ENCODE measurements at places on chromosomes 1 and 21.

DNA sequence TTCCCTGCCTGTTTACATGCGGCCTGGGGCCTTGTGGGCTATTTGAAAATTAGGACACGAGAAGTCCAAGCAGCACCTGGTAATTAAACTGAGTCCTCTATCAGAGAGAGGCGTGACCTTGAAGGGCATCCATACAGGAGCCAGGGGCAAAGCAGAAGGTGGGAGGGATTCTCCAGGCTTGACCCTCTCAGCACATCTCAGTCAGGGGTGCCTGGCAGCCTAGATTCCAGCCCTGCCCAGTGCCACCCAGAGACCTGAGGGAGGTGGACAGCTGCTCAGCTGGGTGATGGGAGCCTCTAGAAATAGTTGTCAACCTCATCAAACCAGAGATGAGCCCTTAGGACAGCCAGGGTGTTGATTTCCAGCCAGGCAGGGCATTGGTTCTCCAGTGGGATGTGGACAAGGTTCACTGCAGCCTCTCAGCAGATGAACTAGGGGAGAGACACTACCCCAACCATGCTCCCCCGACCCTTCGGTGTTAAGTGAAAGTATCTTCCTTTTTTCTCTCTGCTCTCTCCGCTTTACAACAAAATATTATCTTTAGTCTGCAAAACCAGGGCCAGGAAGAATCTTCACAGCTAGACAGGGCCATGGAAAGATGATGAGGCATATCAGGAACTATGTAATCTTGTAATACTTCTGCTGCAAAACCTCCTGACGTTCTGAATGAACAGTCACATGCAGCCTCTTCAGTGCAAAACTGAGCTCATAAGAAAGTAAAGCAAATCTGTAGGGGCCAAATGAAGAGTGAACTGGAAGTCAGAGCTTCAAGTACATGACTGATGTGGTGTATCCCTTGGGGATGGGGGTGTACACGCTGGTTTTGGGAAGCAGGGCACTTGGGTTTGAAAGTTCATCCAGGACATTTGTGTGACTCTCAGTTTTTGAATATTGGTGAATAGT lies 35.9 kb upstream of the ATP5PO start:
- DNase-seq, result no peak

DNA sequence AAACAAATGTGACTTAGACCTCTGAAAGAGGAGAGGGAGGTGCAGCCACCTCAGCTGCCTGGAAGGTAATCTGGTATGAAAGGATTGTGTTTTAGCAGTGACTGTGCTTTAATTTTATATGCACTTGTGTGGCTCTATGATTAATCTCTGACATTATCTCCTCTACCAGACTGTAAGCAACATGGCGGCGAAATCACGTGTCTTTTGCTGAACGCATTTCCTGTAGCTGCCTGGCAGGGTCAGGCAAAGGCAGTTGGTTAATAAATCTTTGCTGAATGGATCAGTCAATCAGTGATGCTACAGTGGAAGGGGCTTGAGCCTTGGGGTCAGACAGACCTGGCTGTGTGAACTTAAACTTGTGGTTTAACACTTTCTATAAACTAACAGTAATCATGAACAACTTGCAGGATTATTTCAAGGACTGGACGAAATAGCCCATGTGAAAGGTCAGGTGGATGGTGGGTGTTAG lies 96.9 kb downstream of the ADSS2 start:
- no peak for DNase-seq

GRCh38 chr1:8238141-8239038 lies 79.5 kb upstream of the SLC45A1 start:
- no peak for DNase-seq

GRCh38 chr1:15799928-15800835 lies 7.3 kb downstream of the UQCRHL start:
- no peak for DNase-seq

- no peak for DNase-seq
Observed at GRCh38 chr1:170273291-170274130, 127.8 kb downstream of the NTMT2 start.

- no peak for DNase-seq
Observed at GRCh38 chr1:230750576-230750975, 3.4 kb downstream of the CAPN9 start.

- peak; percentile 98 for DNase-seq
Observed at GRCh38 chr1:234980645-234981396, 147.8 kb downstream of the TOMM20 start.

- no peak for DNase-seq
Observed at GRCh38 chr1:89499320-89499719, 25.3 kb upstream of the LRRC8B start.

- DNase-seq, result no peak
Observed at GRCh38 chr1:231049121-231049979, 9.3 kb upstream of the FAM89A start.

- no peak for DNase-seq
Observed at GRCh38 chr1:2400950-2401649, 9.5 kb downstream of the RER1 start.

GRCh38 chr1:65068202-65069010 lies 79.6 kb upstream of the AK4 start:
- DNase-seq, result peak; percentile 36

DNA sequence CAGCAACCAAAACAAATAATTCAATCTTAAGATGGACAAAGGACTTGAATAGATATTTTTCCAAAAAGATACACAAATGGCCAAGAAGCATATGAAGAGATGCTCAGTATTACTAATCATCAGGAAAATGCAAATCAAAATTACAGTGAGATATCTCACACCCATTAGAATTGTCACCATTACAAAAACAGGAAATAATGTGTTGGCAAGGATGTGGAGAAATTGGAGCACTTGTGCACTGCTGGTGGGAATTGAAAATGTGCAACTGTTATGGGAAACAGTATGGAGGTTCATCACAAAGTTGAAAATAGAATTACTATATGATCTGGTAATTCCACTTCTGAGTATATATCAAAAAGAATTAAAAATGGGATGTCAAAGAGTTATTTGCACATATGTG lies 83.2 kb downstream of the SH3GLB1 start:
- DNase-seq, result peak; percentile 2

GRCh38 chr1:173628888-173629287 lies 6.2 kb upstream of the TEX50 start:
- DNase-seq, result no peak

DNA sequence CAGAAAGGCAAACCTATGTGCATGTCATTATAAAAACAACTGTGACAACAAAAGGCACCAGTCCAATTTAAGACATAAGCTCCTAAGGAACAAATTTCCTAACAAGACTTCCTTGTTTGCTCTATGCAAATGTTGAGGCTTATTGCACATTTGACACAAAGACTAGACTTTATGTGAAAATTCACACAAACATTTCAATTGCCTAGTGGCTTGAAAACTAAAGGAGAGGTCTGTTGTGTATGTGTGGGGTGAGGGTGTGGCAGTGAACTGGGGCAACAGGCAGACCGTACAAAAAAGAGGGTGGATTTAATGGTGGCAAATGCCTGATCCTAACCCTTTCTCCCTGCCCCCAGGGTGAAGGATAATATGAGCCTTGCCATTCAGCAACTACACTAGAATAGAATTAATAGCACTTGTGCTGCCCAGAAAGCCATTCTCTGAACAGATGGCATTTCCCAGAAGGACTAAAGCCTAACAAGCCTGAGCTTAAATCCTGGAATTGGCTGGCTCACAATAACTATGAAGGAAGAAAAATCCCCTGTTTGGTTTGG lies 73.9 kb downstream of the GLUL start:
- no peak for DNase-seq

- DNase-seq, result peak; percentile 46
Observed at GRCh38 chr1:159851407-159851806, 11.1 kb downstream of the VSIG8 start.

DNA sequence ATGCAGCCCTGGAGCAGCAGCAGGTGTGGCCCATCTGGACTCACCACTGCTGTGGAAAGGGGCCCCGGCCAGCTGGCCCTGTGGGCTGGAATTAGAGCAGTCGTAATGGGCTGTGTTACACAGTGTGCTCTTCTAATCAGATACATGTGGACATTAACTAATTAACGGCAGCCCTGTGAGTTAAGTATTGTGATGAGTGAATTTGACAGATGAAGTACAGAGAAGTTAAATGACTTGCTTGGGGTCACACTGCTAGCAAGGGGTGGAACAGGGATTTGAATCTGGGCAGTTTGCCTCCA lies 58.6 kb downstream of the MDM4 start:
- no peak for DNase-seq

- no peak for DNase-seq
Observed at GRCh38 chr1:164575356-164575886, 16.4 kb downstream of the PBX1 start.

GRCh38 chr1:216881695-216882094 lies 158.5 kb upstream of the ESRRG start:
- DNase-seq, result no peak

- no peak for DNase-seq
Observed at GRCh38 chr21:42594616-42595282, 58.7 kb upstream of the PDE9A start.

DNA sequence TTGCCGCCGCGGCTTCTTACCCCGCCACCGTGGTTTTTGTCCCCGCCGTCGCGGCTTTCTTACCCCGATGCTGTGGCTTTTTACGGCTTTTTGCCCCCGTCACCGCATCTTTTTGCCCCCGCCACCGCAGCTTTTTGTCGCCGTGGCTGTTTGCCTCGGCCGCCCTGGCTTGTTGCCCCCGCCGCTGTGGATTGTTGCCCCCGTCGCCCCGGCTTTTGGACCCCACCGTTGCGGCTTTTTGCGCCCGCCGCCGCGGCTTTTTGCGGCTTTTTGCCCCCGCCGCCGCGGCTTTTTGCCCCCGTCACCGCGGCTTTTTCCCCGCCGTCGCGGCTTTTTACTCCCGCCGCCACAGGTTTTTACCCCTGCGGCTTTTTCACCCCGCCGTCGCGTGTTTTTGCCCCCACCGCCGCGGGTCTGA lies 3934.3 kb downstream of the SRGAP2C start:
- DNase-seq, result no peak

- no peak for DNase-seq
Observed at GRCh38 chr1:221881805-221882581, 140.1 kb upstream of the DUSP10 start.

DNA sequence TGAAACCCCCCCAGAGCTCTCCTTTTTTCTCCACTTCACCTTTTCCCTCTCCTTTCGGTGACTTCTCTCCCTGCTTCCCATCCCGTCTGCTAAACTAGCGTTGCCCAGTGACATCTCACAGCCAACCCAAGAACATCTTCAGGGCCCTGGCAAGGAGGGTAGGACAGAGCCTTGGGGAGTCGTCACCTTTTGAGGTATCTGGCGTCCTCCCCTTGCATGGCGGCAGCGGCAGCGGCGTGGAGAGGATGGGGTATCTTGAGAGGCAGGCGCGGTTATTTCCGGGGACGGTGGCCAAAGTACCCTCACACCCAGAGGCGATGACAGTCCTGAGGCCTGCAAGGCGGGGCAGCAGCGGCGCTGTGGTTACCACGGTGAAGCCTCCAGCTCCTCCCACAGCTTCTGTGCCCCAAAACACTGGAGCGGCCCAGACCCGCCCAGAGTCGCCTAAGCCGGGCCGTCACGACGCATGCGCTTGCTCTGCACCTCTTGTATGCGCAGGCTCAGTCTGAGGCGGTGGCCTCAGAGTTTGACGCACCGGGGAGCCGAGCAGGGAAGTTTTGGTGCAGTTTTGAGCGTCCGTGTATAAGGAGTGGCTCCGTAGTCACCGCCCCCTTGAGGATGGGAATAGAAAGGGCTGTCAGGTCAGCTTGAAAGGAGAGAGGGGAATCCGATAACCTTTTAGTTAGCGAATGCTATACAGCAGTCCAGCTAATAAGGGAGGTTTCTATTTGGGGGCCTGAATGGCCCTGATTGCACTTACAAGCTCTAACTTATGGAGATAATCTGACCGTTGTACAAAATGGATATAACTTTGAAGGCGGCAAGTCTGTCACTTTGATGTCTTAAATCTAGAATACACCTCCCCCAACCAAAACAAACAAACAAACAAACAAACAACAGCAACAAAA lies at the start of gene KIFAP3:
KIFAP3 (minus strand) TSS at position 446 of the 908 bp plus-strand sequence; CDS start at position 218, 228 bp downstream.
- DNase-seq, result peak; percentile 99

DNA sequence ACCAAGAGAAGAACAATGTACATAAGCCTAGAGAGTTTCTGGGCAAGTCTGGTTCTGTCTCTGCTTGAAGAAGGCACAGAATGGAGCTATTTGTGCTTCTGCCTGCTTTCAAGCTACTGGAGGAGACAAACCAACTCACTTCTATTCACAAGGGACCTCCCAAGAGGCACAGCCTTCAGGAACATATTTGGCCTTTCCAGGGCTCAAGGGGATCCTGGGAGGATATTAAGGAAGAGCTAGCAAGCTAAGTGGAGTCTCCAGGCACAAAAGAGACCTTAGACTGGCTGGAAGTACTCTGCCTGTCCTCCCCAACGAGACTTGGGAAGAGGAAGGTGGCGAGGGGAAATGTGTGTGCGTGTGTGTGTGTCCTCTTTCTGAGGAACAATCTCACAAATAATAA lies at the start of gene OR6Y1:
OR6Y1 (minus strand) TSS at position 54 of the 400 bp plus-strand sequence. CDS start 6,300 bp downstream, outside the sequence.
- DNase-seq, result no peak

DNA sequence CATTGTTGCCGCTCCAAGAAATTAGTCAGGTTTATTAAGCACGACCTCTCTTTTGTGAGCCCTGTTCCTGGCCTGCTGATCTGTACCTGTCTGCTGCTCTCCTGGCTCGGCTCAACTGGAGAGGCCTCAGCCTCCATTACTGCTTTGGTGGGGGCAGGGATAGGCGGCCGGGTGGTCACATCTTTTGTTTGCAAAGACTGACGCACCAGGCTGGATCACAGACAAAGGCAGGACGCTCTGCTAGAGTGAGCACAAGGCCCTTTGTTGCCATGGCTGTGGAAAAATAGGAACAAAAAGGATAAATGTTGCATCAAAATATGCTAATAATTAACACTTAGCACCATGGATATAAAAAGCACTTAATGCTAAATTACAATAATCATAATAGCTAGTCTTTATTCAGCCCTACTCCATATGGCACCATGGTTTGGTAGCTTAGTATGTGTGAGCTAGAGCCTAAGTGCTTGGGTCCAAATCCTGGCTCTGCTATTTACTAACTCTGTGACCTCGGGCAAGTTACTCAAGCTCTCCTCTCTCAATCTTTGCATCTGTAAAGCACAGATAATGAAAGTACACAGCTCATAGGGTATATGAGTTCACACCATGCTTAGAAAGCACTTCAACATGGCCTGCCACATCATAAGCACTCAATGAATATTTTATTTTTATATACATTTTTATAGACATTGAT lies 28.9 kb upstream of the HPDL start:
- no peak for DNase-seq

GRCh38 chr1:39957299-39958015 lies 2.5 kb downstream of the MFSD2A start:
- no peak for DNase-seq

GRCh38 chr1:229599218-229599954 lies 26.5 kb downstream of the TAF5L start:
- no peak for DNase-seq
